ENCODE measurements at places on chromosomes 6 and 20. TPM values are rescaled to one million over a fixed set of nuclear protein-coding genes. Genes with fewer than 3 reads are reported as not detected.

Gene PARD6B
- total RNA-seq, result 20.4 TPM

Gene L3MBTL3
- 46.1 TPM for total RNA-seq

Gene BPI
- under 0.01 TPM for total RNA-seq

Gene FLRT3
- 97.4 TPM for total RNA-seq

Gene C6orf118
- total RNA-seq, result 5.3 TPM

Gene RBPJL
- total RNA-seq, result not detected

Gene NFYA
- total RNA-seq, result 34.6 TPM

Gene WFDC10B
- total RNA-seq, result not detected

Gene OXT
- not detected for total RNA-seq

Gene GMEB2
- total RNA-seq, result 6.1 TPM

Gene TFAP2B
- total RNA-seq, result not detected

Gene CTNNBL1
- total RNA-seq, result 61.1 TPM
